ENCODE measurements at places on chromosomes 13 and 19. TPM values are rescaled to one million over a fixed set of nuclear protein-coding genes. Genes with fewer than 3 reads are reported as not detected.

MVB12A gene
- 21.4 TPM for total RNA-seq

SULT2A1 gene
- total RNA-seq = not detected

RASAL3 gene
- not detected for total RNA-seq

BST2 gene
- total RNA-seq = 34.3 TPM

ZNF829 gene
- 3.8 TPM for total RNA-seq

ZNF90 gene
- total RNA-seq = 4.7 TPM

ERICH4 gene
- total RNA-seq = not detected

ZNF784 gene
- total RNA-seq = 4.1 TPM

LAMP1 gene
- total RNA-seq = 250 TPM

TPTE2 gene
- total RNA-seq = not detected

SLC27A5 gene
- total RNA-seq = 14.0 TPM

PEG3 gene
- total RNA-seq = 0.34 TPM

CD37 gene
- total RNA-seq = not detected

DCT gene
- total RNA-seq = 0.21 TPM

DPF1 gene
- total RNA-seq = under 0.01 TPM

ZNF625 gene
- total RNA-seq = 10.3 TPM

PDX1 gene
- total RNA-seq = not detected

TEX29 gene
- not detected for total RNA-seq

CCDC169 gene
- total RNA-seq = 2.4 TPM

CASP14 gene
- total RNA-seq = under 0.01 TPM

FGF22 gene
- total RNA-seq = not detected

SIPA1L3 gene
- 6.8 TPM for total RNA-seq

JAK3 gene
- total RNA-seq = 0.78 TPM

IGFL2 gene
- not detected for total RNA-seq

POLD1 gene
- 27.7 TPM for total RNA-seq

CEACAM21 gene
- not detected for total RNA-seq

FXYD7 gene
- total RNA-seq = not detected

PSG4 gene
- total RNA-seq = not detected

POU2F2 gene
- total RNA-seq = 0.34 TPM

EML2 gene
- total RNA-seq = 98.0 TPM

TGFBR3L gene
- 5.8 TPM for total RNA-seq

APOE gene
- 27.3 TPM for total RNA-seq

LRG1 gene
- total RNA-seq = 2.1 TPM

ZNF296 gene
- 1.2 TPM for total RNA-seq

VSTM2B gene
- total RNA-seq = not detected
